Mammary epithelial cell (primary cell): ENCODE measurements at places on chromosomes 4 and X. TPM values are rescaled to one million over a fixed set of nuclear protein-coding genes. Genes with fewer than 3 reads are reported as not detected.

SLBP gene
- 39.4 and 55.7 TPM in 2 replicates for total RNA-seq

LAS1L gene
- 31.9 and 37.2 TPM in 2 replicates for total RNA-seq

IQCM gene
- not detected for total RNA-seq

CXCL9 gene
- not detected in 2 replicates for total RNA-seq

GRCh38 chr4:126051689-126052424 is 737.1 kb downstream of the FAT4 start:
- peak; percentile 25 for DNase-seq

GRCh38 chr4:88008743-88009171 is 1.3 kb downstream of the PKD2 start:
- peak; percentile 32 for DNase-seq

GRCh38 chr4:124334119-124334518 is 378.4 kb downstream of the ANKRD50 start:
- DNase-seq, result peak; percentile 81

DNA sequence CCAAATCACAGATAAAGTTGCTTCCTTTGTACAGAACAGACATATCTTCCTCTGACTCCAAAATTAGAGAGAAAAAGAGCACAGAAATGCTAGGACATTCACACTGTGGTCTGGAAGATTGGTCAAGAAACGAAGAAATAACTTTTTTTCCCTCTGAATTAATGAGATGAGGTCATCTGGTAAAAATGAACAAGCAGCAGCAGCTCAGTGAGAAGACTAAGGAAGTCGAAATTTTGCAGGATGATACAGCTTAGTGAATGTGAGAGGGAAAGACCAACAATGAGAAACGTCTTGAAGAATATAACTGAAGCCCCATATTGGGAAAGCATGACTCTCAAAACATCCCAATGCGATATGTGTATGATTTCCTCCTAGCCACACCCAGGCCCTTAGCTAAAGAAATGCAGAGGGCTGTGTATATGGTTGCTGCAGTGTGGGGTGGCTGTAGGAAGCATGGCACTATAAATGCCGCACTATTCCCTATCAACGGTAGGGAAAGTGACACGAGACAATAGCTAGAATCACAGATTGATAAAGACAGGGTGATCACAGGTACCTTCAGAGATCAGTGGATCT is 208.6 kb downstream of the VEGFC start:
- no peak for DNase-seq

- DNase-seq, result no peak
Observed at GRCh38 chr4:6207602-6208001, 7.3 kb upstream of the JAKMIP1 start.

GRCh38 chr4:184331268-184331995 is 113.8 kb upstream of the ENPP6 start:
- DNase-seq, result peak; percentile 32

DNA sequence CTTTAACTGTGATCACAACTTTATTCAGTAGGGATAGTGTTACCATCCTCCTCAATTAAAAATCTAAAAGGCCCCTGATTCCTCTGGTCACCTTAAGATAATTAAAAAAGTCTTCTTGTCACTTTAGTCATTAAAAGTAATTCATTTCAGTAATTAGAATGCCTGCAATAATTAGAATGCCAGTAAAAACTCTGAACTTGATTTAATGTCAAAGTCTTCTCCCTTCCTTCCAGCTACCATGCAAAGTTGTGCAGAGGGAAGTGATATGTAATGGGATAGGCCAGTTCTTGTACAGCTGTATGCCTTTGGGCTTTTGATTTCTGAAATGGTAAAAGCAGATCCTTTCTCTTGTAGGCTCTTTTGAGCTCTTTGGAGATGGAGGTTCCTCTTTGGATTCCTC is 417.2 kb downstream of the ADAM29 start:
- DNase-seq, result no peak

GRID2 gene
- total RNA-seq, result not detected

DNA sequence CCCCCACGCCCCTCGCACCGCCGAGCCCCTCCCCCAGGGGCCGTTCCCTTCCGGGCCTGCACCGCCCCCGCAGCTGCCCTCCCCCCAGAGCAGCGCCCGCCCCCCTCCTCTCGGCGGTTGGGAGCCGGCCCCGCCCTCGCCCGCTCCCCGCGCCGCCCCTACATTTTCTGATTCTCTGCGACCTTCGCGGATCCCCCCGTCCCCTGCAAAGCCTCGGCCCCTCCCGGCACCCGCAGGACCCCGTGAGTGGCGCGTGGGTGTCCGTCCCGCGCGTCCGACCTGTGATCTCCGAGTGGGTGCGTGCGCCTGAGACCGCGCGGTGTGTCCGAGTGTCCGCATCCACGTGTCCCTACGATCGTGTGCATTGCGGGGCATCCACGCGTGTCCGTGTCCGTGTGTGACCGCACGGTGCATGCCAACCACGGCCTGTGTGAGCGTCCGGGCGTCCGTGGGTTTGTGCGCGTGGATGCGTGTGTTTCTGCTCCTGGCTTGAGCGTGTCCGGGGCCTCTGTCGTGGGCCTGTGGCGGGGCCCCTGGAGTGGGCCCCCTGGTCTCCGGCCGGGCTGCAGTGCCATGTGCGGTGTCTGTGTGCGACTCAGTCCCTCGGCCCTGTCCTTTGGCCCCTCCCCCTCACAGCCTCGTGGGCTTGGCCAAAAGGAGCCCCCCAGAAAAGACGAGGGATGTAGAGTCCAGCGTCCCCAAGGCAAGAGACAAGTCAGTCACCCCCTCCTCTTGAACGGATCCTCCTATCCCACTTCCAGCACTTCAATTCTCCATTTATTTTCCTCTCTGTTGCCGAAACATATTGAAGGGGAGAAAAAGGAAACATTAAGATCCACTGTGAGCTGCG is 8.8 kb upstream of the NKX1-1 start:
- no peak for DNase-seq

PRR32 gene
- total RNA-seq, result not detected

DNA sequence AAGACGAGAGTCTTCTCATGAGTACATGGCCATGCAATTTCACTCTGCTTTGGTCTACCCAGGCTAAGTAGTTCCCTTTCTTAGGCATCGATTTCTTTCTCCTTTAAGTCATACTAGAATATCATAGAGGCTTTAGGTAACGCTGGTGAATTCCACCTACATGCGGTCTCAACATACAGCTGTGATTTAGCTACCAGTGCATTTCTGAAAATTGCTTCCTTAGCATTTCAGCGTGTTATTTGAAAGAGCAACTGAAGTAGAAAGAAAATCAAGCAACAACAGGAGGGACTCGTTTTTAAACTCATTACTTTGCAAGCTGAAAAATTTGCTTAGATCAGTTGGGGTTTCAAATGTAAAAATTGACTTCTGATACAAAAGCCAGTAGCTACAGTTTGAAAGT is 48.1 kb upstream of the RASGEF1B start:
- no peak for DNase-seq

- no peak for DNase-seq
Observed at GRCh38 chrX:132188175-132188574, 31.1 kb downstream of the RAP2C start.

- DNase-seq, result no peak
Observed at GRCh38 chr4:39908284-39908683, 69.4 kb downstream of the PDS5A start.
